ENCODE measurements at places on chromosomes 5 and 9.
A peak's percentile ranks its signal among the peaks of the same experiment; 100 is the strongest.

DNA sequence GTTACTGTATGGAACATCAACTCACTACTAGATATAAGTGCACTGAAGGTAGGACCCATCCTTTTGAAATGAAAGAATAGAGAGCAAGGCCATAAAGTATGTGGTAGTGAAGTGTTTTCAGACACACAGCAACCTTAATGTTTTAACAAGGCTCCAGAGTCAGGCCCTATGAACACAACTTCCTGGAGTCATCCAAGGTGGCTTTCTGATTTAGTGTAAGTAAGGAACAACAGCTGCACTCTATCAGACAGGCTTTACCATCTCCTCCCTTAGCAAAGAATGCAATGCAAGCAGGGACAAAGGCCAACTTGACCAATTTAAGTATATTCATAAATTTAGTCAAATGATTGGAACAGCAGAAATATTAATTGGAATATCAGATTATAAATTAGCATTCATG is 90.1 kb downstream of the MPDZ start:
- no peak for DNase-seq

- no peak for DNase-seq
These were observed 26.2 kb downstream of the ANGPTL2 start for GRCh38 chr9:127096208-127096607.

DNA sequence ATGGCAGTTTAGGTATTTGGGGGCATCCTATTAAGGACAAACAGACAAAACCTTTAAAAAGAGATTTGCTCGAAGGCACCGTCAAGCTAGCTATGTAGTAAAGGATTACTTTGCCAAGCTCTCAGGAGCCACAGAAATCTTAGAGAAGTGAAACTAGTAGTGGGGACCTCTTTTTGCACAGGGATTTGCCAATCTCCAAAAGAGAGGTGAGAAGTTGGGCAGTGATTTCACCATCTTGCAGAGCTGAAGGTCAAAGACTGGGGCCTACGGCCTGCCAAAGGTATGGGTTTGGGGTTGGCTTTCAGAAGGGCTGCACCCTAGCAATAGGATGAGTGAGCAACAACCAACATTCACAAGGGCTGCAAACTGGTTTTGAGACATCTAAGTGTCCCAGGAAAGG is 1.6 kb upstream of the FCN1 start:
- no peak for DNase-seq

DNA sequence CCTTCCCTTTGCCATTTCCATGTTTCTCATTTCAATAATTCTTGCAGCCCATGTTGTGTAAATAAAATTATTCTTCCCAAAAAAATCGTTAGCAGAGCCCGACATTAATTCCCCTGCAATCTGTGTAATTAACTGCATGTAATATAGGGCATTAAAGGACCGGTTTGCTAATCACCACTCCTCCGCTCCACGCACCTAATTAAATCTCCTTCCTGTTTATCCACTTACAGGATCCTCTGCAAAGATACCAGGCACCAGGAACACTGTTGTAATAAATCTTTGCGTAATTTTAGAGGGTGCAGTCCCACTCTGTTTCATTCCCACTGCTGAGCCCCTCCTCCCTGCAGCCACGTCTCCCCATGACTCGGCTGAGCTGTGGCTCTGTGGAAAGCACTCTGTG is 105.0 kb upstream of the PPP1R26 start:
- DNase-seq, result no peak

DNA sequence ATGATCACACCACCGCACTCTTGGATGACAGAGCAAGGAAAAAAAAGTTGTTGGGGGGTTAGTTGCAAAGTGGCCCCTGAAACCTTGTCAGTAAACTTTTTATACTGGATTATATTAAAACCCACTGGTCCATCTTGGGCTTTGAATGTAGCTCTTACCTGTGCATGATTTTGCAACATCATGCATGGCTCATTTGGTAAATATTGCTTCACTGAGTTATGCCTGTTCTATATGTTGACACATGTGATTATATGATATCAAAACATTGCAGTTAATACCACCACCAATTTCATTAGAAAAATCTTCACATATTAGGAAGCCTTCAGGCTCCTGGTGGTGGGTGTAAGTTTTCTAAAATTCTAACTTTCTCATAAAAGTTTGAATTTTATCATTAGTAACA is 41.9 kb downstream of the DYNC2I2 start:
- DNase-seq, result no peak

DNA sequence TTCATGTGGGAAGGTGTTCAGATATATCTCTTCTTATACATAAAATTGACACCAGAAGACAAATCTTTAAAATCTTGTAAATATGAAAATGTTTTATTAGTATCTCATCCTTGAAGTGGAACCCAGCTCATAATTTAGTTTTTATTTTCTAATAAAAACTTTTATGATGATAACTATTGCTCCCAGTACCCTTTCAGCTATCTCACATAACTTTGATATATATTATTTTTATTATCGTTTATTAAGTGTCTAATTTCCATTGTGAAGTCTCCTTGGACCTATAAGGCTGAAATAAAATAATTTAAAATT is 16.0 kb downstream of the PCDHB15 start:
- no peak for DNase-seq

GRCh38 chr9:34989946-34990635 is 546 bp downstream of the DNAJB5 start:
- peak; percentile 41 for DNase-seq

GRCh38 chr9:4987961-4988421 is 2.9 kb downstream of the JAK2 start:
- no peak for DNase-seq

DNA sequence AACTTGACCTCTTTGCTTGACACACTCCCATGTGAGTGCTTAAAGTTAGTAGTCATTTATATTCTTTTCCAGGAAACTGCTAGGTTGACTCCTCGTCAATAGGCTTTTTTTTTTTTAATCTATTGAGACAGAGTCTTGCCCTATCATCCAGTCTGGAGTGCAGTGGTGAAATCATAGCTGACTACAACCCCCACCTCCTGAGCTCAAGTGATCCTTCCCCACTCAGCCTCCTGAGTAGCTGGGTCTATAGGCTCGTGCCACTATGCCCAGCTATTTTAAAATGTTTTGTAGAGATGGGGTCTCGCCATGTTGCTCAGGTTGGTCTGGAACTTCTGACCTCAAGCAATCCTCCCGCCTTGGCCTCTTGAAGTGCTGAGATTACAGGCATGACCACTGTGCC is 34.9 kb downstream of the DMRT1 start:
- no peak for DNase-seq

DNA sequence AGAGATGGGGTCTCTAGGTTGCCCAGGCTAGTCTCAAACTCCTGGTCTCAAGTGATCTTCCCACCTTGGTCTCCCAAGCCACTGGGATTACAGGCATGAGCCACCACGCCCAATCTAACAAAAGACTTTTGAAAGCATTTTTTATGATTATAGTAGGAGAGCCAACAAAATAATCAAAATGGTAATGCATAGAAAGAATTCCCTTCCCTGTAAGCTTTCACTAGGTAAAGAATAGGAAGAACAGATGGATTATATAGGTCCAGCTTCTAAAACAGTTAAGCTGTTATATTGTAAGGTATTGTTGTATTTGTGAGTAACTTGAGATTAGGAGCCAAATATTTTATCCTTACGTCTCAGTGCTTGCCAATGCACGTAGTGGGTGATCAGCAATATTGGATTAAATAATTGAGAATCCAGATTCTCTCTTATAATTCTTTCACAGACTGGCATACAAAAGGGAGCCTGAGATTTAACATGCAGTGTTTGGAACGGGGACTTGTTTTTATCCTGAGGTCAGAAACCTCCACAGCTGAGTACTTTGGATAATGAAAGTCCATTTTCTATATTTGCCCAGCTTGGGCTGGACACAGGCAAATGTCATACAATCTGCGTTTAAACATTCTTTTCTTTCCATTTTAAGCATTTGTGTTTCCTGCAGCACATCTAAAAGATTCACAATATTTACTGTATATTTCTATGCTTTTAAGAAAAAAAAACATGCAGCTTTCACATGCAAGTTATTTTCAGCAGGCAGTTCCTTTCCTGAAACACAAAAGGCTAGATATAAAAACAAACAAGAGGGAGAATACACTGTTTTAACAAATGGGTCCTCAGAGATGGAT is 238.4 kb downstream of the ARRDC3 start:
- no peak for DNase-seq

DNA sequence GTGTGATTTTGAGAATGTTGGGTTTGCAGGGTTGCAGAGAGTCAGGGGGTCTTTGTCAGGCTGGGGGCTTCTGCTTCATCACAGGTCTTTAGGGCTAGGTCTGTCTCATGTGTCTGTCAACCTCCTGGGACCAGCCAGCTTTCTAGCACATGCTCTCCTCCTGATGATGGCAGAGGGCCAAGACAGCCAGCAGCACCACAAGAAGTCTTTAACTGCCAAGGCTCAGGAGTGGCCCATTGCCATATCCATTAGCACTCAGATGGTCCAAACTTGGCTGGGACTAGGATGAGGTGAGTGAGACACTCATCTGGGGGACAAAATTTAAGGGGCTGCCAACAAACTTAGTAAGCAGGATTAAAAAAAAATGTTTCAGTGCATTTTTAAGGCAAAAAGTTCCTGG is 384.2 kb upstream of the CDH10 start:
- DNase-seq, result no peak

DNA sequence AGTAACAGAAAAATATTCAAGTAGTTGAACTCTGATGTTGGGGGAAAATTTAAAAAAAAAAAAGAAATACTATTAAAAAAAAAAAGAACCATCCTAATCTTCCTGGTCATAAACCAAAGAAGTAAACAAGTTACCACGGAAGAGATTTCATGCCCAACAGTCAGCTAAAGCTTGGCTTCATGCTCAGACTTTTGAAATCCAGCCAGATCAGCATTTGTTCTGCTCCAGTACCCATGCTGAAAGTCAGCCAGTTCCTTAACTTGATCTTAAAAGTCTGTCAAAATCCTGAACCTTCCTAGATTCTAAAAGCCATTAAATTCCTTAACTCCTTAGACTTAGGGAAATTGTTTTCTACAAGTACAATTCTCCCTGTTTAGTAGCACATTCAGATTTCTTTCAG is 908.7 kb upstream of the CDH9 start:
- no peak for DNase-seq

GRCh38 chr5:138482638-138483037 is 17.4 kb downstream of the EGR1 start:
- DNase-seq, result no peak

- DNase-seq, result no peak
These were observed 1.6 kb downstream of the KDM4C start for GRCh38 chr9:6759185-6759977.

DNA sequence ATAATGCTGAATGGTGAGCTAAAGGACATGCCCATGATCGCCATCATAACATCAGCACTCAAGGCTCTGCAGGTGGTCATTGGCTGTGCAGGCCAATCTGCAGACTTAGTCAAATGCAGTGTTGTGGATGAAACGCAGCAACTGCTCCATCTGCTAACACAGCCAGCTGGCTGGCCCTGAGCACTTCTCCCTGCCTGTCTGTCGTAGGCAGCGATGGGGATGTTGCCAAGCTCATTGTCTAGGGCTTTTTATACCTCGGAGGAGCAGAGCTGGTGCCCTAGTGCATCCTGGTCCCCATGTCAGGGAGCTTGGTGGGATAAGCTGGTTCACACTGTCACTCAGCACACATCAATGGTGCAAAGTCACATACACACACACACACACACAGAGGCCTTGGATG is 189.4 kb downstream of the TENT4A start:
- no peak for DNase-seq

DNA sequence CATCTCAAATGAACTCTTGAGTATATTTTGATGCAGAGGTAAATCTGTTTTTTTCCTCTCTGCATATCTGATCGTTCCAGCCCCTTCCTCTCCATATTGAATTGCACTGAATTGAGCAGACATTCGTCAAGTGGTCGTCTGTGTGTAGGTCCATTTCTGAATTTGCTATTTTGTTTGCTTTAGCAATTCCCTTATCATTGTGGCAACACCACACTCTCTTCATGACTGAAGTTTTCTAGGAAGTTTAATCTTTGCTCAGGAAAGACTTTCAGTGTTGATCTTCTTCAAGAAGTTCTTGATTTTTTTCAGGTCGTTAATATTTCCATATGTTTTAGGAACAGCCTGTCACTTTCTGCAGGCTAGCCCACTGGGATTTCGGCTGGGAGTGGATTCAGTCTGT is 132.0 kb downstream of the WNK2 start:
- DNase-seq, result no peak

- no peak for DNase-seq
These were observed 5.0 kb upstream of the COL23A1 start for GRCh38 chr5:178595150-178595549.

DNA sequence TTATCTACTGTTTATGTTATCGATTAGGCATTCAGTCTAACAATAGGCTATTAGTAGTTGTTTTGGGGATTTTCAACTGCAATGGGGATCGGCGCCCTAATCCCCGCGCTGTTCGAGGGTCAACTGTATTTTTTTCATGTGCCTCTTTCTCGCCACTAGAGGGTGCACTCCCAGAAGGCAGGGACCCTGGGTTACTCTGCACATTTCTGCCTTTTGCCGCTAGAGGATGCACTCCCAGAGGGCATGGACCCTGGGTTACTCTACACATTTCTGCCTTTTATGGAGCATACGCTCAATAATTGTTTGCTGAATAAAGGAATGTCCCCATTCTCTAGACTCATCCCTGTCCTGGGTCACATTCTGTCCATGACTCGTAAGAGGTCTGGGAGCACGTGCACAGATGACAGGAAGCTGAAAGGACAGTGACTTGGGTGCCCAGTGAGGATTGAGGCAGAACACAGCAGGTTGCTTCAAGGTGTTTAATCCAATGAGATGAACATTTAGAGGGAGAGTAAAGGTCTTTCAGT is 27.9 kb upstream of the RECK start:
- peak; percentile 52 for DNase-seq

DNA sequence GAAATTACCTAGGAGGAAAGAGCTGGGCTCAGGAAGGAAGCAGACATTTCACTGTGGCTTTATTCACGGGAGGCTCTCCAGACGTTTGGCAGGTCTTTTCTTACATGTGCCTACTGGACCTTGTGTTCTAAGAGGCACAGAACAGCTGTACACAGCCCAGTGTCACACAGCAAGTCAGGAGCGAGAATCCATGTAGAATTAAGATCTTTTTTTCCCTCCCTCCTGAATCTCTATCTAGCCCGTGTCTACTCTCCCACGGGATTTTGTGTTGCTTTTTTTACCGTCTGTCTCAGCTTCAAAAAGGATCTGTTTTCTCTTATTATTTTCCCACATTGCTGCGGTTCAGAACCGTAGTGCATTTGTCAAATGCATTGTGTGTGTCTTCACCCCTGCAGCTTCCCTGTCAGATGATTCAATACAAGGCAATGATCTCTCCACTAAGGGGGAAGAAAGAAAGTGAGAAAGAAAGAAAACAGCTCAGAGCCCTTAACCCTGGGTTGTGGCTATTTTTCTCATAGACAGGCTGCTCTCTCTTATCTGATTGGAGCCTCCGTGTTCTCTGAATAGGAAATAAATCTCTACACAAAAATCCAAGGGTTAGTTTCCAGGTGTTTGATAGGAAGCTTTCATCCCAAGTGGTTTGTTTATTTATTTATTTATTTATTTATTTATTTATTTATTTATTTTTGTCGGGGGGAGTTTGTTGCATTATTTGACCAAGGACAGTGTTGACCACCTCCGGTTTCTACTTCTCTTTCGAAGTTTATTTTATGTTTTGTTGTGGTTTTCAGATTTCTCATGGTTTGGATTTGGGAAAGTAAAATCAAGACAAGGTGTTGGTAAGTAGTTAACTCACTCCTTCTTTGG is 191.0 kb downstream of the NTRK2 start:
- no peak for DNase-seq

GRCh38 chr5:176181271-176181855 is 56.9 kb upstream of the SIMC1 start:
- DNase-seq, result no peak

Measured in stimulated activated CD4-positive, alpha-beta T cell treated with anti-CD3 and anti-CD28 coated beads, Interleukin-1b, Interleukin-23, amount 100 ng/mL, for 4 hours (primary cell).